ENCODE measurements at places on chromosomes 5 and 9.

- DNase-seq = no peak
Observed at GRCh38 chr9:116141864-116142561, 11.6 kb upstream of the PAPPA start.

GRCh38 chr5:95972196-95972595 lies 10.5 kb upstream of the ELL2 start:
- no peak for DNase-seq

- DNase-seq = peak; percentile 31
Observed at GRCh38 chr5:64958757-64959391, 190.1 kb downstream of the CWC27 start.

DNA sequence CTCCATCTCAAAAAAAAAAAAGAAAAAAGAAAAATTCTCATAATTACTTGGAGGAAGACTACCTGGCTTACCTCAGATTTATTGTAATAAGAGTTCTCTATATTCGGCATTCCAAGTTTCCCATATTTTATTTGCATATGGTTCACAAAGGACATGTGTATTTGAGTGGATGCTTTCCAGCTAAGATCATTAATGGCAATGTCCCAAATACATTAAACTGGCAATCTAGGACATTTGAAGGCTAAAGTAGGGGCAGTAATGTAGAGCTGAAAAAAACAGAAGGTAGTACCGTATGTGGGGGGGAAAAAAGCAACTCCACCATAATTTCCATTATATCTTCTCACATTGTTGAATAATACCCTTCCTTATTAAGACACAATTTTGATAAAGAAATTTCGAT lies 4.9 kb downstream of the TUT7 start:
- DNase-seq = no peak

DNA sequence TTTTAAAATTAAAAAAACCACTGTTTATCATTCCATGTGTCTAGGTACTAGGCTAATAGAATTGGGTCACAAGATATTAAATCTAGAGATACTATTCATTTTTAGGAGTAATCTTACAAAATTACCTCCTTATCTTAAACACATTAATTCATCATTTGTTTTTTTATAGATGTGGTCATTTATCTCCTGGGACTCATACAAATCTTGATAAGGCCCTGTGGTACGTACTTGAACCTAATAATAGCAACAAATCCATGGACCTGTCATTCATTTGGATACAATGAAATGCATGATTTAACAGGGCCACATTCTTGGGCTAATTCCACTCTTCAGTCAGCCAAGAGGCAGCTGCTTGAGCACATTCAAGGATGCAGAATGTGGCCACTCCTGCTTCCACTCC lies 66.4 kb upstream of the MARCHF11 start:
- no peak for DNase-seq

DNA sequence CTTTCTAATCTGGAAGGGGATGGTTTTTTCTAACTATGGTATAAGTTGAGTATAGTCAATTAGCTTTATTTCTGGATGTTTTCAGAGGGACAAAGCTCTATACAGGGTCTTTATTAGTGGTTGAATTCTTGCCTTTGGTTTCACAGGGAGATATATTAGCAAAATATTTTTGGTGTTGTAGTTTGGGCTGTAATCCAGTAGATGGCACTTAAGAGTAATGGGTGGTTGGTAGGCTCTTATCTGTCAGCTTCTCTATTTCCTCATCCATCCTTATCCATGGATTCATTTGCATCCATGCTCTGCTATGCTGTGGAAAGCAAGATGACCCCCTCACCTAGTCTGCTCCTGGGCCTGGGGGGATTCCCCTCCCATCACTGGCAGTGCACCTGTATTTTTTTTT lies 363.6 kb upstream of the CYLC2 start:
- no peak for DNase-seq

DNA sequence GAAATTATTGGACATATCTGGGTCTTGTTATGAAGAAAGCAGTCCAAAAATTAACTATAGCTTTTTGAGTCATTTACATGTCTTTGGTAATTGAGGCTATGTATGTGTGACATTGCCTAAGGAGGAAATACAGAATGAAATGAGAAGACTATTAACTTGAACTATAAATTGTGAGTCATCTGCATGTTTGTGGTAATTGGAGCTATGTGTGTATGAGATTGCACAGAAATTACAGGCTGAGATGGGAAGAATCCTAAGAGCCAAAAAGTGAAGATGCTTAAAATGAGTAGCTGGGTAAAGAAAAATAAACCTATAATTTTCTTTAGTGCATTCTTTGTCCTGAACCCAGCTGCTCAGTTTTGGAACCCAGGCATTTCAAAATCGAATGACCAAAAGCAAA lies 747.6 kb upstream of the EDIL3 start:
- DNase-seq = no peak

- DNase-seq = no peak
Observed at GRCh38 chr5:42228279-42228678, 195.0 kb upstream of the GHR start.

DNA sequence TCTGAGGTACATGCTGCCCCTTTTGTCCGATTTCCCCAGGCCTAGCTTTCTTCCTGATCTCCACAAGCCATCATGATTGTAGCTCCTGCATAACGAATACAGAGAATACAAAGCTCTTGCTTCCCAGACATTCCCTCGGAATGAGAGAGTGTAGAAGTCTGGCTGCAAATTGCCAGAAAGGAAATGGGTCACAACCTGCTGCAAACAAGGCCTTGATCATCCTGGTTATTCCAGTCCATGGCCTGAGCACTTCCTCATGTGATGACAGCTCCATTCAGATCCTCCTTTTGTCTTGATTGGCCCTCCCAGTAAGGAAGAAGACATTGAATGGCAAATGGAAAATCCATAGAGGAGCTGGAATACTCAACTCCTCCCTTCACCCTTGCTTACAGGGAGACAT lies 136.0 kb upstream of the ADRA1B start:
- no peak for DNase-seq

DNA sequence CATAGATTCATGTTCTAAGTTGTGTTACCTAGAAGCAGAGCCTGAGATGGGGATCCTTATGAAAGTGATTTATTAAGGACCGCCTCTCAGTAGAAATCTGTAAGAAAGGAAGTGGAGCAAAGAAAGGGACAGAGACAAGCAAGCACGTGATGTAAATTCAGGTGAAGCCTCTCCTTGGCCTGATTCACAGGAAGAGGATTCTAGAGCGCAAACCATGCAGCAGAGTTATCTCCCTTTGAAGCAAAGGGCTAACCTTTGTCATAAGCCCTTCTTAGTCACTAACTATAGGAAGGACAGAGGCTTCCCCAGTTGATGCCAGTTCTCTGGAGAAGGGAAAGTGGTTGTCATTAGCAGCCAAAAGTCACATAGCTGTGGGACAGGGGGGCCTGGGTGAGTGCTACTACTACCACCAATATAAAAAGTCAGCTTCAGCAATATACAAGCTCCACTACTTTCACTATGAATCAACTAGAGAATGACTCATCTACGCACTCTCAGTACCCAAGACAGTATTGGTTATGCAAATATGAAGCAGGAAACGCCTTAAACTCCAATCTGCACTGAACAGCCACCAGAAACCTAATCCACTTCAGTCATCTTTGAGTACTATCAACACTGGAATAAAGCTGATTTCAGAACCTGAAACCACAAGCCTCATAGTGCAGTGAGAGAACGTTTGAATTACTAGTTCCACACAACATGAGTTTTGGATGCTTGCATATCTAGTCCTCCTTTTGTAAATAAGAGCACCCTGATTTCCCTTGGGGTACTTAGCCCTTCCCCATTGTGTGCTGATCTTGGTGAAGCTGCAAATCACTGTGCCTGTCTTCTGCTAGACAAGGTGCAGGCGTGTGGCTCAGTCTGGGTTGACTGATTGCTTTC lies 162.7 kb downstream of the ZNF608 start:
- DNase-seq = peak; percentile 21

- DNase-seq = no peak
Observed at GRCh38 chr5:179680780-179681401, at the start of gene CBY3. CBY3 (minus strand) TSS chr5:179681034; CDS start chr5:179680918, 116 bp downstream.

DNA sequence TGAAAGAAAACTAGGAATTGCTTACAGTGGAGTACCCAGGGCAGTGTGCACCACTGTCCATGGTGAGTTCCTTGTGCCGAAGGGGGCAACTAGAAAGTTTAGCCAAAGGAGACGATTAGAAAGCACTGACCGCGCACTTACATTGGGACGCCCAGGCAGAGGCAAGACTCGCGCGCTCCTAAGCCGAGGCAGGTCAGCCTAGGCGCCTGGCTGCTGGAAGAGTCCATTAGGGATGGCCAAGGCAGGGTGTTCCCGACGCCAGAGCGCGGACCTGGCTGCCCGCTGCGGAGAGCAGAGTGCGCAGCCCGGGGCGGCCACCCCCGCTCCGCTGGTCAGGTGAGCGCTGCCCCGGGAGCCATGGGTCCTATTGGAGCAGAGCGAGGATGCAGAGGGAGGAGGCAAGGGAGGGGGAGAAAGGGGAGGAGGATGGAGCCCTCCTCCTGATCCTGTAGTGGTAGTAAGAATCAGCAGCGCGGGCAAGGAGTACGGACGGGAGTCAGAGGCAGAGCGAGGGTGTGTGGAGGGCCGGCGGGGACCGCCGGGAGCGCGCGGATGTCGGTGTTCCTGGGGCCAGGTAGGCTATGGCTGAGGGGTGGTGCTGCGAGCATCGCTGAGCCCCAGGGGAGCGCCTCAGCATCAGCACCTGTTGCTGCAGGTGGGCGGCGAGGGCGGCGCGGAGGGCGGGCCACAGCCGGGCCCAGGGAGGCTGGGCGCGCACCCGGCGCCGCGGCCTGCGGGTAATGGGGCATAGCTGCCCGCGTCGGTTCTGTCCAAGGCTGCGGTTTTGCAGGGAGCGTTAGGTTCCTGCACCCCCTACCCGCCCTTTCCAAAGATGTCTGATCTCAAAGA lies at the start of gene ADGRV1:
TSS of gene ADGRV1 (plus strand) at position 454 of the 849 bp plus-strand sequence. CDS start at position 553, 99 bp downstream.
- no peak for DNase-seq
